ENCODE measurements at places on chromosomes 4 and X.

GRCh38 chr4:92172203-92172602, 131.6 kb upstream of the GRID2 start:
- no peak for DNase-seq

GRCh38 chr4:71379126-71379525, 40.3 kb downstream of the SLC4A4 start:
- DNase-seq, result no peak

DNA sequence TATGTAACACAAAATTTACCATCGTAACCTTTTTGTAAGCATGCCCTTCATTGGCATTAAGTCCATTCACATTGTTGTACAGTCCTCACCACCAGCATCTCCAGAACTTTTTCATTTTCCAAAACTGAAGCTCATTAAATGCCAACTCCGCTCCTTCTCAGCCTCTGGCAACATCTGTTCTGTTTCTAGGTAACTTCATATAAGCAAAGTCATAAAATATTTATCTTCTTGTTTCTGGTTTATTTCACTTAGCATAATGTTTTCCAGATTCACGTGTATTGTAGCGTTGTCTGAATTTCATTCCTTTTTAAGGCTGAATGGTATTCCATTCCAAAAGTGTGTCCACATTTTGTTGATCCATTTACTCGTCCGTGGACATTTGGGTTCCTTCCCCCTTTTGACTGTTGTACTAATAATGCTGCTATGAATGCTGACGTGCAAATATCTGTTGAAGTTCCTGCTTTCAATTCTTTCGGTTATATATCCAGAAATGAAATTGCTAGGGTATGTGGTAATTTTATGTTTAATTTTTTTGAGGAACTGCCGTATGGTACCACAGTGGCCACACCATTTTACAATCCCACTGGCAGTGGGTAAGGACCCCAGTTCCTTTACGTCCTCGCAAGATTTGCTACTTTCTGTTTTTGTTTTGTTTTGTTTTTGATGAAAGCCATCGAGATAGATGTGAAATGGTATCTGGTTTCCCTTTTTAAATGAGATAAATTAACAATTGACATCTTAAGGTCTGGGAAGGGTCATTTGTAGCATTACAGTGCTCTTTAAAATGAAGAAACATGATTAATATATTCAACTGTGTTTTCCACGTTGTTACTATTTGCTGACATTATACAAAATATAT, 63.4 kb downstream of the PTTG2 start:
- no peak for DNase-seq

GRCh38 chr4:10461850-10462400, 4.7 kb upstream of the ZNF518B start:
- no peak for DNase-seq

DNA sequence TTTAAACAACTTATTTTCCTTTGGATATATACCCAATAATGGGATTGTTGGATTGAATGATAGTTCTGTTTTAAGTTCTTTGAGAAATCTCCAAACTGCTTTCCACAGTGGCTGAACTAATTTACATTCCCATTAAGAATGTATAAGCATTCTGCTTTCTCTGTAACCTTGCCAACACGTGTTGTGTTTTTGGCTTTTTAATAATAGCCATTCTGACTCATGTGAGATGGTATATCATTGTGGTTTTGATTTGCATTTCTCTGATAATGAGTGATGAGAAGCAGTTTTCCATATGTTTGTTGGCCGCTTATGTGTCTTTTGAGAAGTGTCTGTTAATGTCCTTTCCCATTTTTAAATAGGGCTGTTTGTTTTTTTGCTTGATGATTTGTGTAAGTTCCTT, 155.6 kb upstream of the PITX2 start:
- no peak for DNase-seq

GRCh38 chr4:150268444-150268843, 190.2 kb downstream of the DCLK2 start:
- DNase-seq, result no peak

DNA sequence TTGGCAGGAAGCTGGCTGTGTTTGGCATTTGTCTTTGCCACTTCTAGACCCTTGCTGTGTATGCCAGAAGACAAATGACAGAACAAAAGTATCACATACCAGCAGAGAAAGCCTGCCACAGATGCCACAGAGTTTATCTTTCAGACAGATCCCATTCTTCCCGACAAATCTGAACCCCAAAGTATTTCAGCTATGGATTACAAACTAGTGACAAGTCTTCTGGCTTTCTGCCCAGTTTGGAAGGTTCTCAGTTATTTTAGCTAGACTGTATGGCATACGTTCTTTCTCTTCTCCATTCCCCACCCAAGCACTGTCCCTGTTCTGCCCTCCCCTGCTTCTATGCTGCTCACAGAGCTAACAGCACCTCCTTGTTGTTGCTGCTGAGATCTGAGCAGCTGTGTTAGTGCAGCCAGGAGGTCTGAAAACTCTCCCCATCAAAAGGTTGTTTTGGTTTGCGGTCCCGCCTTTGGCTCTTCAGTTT, 236.7 kb downstream of the FRAS1 start:
- DNase-seq, result no peak

DNA sequence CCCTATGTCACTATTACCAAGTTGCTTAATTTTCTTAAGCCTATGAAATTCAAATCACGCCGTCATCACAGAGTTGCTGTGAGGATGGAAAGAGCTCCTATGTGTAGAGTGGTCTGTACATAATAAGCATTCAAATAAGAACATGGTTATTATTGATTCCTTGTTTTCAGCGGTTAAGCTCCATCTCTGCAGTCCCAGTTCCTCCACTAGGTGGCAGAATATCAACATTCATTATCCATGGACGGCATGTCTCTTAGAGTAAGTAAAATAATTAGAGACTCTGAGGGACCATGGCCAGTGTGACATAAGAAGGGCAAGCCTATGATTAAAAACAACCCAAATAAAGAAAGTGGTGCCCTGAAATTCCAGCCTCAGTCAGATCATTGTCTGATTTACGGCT, 132.5 kb upstream of the NHS start:
- no peak for DNase-seq

DNA sequence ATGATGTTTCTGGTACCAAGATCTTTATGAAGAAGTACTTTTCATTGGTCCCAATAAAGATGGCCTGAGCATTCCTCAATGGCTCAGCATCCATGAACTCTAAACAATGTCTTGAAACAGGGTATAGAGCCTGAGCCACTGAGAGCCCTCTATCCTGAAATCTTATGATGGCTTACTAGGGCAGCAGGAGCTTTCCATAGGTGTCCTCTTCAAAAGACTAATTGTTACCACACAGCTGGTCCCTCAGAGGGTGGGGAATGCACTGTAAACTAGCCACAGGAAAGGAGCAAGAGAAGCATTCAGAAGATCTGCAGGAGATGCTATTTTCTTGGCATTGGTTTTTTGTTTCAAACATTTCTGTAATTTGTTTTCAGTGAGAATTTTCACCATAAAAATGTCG, 5.6 kb upstream of the BANK1 start:
- no peak for DNase-seq

GRCh38 chr4:139210486-139210885, 33.5 kb upstream of the ELF2 start:
- DNase-seq, result no peak

DNA sequence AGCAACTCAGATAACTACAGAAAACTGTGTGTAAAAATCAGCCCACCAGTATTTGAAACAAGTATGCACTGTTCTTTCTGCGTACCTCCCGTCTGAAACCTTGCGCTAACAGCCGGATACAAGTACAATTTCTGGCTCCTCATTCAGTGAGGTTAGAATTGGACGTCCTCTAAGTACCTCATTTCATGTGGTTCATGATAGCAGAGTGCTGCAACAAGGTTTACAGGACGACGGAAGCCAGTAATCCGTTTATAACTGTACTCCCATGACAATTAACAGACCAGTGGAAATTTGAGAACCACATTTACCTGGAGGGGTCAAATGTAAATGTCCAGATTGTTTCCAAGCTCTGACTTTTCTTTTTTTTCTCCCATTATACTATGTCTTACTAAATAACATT, 52.9 kb upstream of the TENM3 start:
- DNase-seq, result no peak

- DNase-seq, result no peak
Measured at GRCh38 chr4:24910499-24910898, 2.3 kb downstream of the CCDC149 start.

- no peak for DNase-seq
Measured at GRCh38 chrX:40933706-40934425, 151.4 kb upstream of the USP9X start.

- DNase-seq, result no peak
Measured at GRCh38 chr4:186885289-186885688, 161.6 kb upstream of the FAT1 start.

- no peak for DNase-seq
Measured at GRCh38 chr4:75142850-75143249, 209.9 kb downstream of the PARM1 start.

GRCh38 chrX:148412006-148412405, 88.4 kb upstream of the AFF2 start:
- no peak for DNase-seq

DNA sequence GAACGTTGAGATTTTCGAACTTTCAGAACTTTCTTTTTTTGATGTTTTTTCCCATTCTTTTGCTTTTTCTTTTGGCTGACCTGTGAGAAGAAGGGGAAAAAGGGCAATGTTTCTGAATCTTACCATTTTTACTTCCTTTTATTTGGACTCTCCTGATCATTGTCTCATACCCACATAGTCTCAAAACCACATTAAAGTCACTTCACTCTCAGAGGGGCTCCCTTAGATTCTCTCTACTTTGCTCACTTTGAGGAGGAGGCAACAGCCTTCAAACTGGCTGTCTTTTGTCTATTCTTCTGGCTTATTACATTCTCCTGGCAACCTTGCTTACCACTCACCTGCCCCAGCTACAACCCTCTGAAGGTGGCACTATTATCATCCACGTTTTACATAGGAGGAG, 3.7 kb downstream of the CXCL9 start:
- DNase-seq, result no peak

GRCh38 chr4:128454881-128455280, 167.3 kb upstream of the PGRMC2 start:
- DNase-seq, result no peak

DNA sequence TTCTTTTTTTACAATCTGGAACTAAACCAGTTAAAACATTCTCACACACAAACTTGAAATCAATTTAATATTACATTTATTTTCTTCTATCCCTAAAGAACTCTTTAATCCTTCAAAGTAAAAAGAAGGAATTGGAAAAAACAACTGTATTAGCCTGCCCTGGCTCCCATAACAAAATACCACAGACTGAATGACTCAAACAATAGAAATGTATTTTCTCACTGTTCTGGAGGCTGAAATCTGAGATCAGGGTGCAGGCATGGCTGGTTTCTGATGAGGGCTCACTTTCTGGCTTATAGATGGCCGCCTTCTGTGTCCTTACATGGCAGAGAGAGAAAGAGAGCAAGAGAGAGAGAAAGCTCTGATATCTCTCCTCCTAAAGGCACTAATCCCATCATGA, 149.4 kb downstream of the PDGFRA start:
- no peak for DNase-seq

DNA sequence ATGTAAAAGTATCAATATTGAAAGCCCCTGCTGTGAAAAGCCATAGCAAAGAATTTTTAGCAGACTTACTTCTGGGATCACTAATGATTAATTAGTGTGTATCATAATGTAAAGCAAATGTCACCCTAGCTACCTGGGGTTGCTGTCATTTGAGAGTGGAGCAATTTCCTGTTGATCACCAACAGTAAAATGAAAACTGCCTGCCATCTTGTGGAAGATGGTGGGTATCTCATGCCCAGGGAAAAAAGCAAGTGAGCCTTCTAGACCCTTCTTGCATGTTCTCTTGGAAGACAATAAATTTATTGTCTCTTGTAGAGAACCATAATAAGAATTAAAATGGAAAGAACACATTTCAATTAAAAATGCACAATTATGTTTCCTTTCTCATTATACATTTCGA, 360.2 kb downstream of the ZIC3 start:
- no peak for DNase-seq

DNA sequence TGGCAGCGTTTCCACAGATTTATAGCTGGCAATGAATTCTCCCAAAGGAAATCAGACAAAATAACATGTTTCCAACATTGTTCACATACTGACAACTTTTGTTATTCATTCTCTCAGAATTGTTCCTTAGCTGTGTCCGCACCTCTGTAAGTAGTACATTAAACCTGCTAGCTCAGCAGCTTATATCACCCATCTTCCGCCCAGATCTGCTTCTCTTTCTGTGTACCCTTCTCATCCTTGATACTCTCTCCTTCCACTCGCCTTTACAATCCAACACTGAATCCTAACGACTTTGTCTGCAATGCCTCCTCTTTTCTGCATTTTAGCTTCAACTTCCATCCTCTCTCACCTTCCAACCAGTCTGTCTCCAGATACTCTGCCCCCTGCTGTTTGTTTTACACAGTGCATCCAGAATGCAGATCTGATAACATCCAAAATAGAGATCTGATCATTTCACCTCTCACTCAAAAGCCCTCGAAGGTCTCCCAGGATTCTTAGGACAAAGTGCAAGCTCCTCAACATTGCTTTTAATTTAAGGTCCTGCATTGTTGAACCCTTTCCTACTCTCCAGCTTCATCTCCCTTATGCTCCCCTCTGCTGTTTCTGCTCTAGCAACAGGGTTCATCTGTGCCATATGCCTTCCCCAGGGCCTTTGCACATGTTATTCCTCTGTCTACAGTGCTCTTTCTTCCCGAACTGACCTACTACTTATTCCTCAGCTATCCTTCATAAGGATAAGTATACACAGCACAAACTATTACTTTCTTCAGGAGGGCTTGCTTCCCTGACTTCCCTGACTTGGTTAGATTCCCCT, 67.3 kb upstream of the VBP1 start:
- no peak for DNase-seq

- DNase-seq, result no peak
Measured at GRCh38 chr4:94523033-94523580, 71.4 kb downstream of the PDLIM5 start.

- no peak for DNase-seq
Measured at GRCh38 chr4:155526452-155527169, 140.0 kb upstream of the GUCY1A1 start.

GRCh38 chrX:51608126-51608525, 10.6 kb downstream of the CENPVL3 start:
- DNase-seq, result no peak

DNA sequence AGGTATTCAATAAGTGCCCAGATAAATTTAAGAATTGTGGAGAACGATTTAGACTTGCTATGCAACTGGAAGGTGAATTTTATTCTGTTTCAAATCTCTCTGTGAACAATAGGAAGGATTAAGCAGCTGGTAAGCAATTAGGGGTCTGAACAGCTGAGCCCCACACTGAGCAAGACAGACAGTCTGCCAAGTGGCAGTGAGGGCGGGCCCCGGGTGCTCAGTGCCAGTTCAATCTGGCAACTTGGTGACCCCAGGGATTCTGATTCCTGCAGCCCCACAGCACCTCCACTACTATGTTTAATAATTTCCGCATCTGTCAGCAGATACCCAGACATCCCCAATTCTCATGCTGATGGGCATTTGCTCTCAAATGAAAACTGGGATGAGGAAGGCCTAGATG, 317.3 kb downstream of the PPP1R2C start:
- no peak for DNase-seq

DNA sequence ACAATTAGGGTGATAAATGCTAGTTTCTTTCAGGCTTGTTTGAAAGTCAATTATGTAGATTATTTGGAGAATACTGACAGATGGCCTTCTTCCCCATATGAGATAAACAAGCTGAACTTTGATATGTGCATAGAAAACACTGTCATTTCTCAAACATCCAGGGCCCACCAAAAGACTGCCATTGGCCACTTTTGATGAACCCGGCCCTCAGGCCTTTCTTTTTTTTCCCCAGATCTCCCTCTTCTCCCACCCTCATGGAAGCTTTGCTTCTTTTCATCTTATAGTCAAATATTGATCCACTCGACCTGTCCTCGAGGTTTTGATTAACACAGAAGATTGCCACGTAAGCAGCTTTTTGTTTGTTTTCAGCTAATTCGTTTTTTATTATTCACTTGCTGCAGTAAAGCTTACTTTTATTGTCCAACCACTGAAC, 377.4 kb downstream of the SMARCA1 start:
- DNase-seq, result no peak

Data from stimulated activated CD8-positive, alpha-beta memory T cell treated with anti-CD3 and anti-CD28 coated beads, Interleukin-15, amount 100 ng/mL, for 4 hours (primary cell).